ENCODE measurements at places on chromosomes 7 and 10.

DNA sequence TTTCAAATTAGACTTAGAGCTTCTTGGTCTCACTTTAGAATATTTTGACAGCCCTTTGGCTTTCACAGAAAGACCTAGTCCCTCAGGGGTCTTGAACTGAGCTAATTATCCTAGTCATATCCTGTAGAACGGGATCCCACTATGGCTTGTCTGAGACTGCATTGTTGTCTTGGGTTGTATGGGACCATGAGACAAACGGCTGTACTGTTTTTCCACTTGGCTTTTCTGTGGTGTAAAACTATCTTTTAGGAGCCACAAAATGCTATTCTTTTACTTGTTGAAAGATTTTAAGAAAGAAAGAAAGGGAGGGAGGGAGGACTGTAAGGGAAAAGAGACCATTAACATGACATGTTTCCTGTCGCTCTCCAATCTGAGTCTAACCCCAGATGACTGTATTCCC, 432.5 kb downstream of the AUTS2 start:
- DNase-seq, result no peak

- DNase-seq, result no peak
Observed at GRCh38 chr10:132916421-132916841, 25.9 kb downstream of the CFAP46 start.

- no peak for DNase-seq
Observed at GRCh38 chr10:78937800-78938694, 130.7 kb upstream of the ZMIZ1 start.

DNA sequence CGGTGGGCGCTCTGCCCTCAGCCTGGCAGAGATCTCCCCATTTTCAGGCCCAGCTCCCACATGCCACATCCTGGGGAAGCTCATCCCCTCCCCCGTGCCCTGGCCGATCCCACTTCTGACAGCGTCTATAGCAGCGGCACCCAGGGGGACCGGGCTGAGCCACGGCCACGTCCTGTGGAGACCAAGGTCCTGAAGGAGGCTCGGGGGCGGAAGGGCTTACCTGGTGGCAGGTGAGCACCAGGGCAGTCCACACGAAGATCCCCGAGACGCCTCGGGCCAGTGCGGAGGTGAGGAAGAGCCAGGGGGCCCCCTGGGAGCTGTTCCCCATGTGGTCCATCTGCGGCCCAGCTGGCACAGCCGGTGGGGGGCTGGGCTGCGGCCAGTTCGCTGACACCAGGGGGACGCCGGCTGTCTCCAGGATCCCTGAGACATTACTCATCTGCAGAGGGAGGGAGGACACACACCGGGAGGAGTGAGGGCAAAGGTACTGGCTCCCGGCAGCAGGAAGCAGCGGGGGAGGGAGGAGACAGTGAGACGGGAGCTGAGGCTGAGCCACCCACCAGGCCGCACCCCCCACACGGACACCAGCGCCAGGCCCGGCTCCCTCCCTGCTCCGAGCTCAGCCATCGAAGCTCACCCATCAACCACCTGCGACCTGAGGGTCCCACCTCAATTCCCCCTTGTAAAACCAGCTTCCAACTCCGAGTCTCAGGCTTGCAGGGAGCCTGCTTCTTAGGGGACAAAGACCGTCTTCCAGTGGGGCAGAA, 776 bp downstream of the TMEM184A start:
- no peak for DNase-seq

GRCh38 chr10:47276576-47277351, 23.2 kb upstream of the GDF10 start:
- no peak for DNase-seq

DNA sequence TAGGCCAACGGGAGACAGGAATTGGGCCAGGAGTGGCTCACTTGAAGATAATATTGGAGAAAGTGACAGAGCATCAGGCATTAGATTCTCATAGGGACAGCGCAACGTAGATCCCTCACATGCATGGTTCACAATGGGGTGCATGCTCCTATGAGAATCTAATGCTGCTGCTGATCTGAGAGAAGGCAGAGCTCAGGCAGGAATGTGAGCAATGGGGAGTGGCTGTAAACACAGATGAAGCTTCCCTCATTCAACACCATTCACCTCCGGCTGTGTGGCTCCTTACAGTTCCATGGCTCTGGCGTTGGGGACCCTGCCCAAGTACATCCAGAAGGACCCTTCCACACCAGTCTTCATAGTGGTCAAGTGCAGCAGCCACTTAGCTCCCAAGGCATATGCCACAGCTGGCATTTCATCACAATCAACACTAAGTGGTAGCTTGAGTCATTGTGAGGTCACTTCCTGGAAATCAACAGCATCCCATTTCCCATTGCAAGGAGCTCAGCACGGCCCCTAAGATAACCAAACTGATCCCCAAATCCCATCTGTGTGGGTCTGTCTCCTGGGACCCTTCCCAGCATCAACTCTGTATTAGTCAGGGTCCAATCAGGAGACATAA, 174.5 kb downstream of the TPST1 start:
- DNase-seq, result no peak

DNA sequence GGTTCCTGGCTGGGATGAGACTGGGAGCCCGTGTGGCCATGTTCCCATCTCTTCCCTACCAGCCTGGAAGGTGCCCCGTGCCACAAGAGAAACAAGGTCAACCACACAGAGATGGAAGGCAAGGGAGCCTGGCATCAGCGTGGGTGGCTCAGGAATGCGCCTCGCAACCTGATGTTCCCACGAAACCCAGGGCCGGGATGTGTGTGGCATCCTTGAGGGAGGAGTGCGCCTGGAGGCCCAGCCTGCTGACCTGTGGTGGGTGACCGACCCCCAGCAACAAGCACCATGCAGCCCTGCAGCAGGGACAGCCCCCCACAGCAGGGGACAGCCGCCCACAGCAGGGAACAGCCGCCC, 267.2 kb downstream of the ELFN1 start:
- DNase-seq, result no peak

DNA sequence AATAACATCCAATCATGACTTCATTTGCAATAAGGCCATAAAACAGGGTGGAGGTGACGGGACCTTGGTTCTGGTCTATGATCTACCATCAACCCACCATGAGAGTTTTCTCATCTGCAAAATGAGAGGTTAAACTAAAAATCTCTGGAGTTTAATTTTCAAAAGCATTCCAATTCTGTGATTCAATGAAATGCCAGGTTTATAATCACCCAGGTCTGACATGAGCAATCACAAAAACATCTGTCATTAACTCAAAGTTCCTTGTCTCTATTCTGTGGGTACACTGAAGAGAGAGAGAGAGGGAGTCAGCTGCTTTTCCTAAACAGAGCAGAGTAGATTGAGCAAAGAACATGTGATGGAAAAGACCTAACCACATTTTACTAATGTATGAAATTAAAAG, 75.4 kb downstream of the NUDCD3 start:
- DNase-seq, result no peak

- DNase-seq, result peak; percentile 36
Observed at GRCh38 chr7:71633551-71634008, 501.6 kb downstream of the GALNT17 start.

GRCh38 chr7:71801976-71802375, 610.2 kb downstream of the CALN1 start:
- no peak for DNase-seq

DNA sequence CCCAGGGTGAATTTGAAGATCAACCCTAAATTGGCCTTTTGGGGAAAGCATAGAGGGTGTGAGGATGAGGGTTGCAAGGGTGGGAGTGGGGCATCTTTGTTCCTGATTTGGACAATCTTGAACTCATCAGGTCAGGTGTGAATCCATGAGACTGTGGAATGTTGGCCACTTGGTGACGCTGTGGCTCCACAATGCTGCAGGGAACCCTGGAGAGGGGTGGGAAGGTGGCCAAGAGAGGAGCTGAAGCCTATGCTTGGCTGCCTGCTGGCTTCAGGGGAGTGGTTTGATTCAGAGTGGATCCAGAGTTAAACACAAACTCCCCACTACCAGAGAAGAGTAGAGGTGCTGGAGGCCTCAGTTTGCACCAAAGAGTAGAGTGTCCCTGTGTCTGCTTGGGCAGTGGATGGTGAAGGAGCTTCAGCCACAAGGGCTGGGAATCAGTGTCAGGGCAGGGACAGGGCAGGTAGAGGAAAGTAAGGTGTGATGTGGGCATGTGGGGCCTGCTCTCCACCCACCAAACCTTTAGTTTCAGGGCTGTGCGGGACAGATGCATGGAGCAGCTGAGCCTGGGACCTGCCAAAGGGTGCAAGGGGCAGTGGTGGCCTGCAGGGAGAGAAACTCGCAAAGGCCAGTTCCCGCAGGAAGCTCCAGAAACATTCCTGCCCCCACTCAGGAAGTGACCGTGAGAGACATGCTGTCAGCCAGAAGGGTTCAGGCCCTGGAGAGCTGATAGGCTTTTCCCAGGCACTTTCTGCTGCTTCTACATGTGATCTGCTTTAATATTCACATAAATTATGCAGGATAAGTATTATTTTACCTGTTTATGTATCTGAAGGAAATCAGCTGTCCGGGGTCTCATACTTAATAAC, 81.0 kb upstream of the PRSS58 start:
- DNase-seq, result peak; percentile 63

DNA sequence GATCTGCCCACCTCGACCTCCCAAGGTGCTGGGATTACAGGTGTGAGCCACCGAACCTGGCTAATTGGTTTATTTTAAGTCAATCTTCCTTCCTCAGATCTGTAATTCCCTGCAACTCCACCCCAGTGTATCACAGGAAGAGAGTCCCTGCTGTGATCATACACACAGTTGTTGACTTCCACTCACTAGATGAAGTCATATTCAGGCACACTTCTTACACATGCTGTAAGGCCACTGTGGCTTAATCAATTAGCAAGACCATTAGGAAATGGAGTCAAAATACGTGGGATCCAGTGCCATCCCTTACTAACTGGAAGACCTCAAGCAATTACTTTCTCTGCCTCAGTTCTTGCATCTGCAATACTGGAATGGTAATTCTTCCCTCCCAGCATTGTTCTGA, 66.1 kb upstream of the PAX2 start:
- no peak for DNase-seq

GRCh38 chr7:116401711-116402110, 97.8 kb upstream of the CAV2 start:
- no peak for DNase-seq

- no peak for DNase-seq
Observed at GRCh38 chr7:120973849-120974248, 14.7 kb upstream of the CPED1 start.

DNA sequence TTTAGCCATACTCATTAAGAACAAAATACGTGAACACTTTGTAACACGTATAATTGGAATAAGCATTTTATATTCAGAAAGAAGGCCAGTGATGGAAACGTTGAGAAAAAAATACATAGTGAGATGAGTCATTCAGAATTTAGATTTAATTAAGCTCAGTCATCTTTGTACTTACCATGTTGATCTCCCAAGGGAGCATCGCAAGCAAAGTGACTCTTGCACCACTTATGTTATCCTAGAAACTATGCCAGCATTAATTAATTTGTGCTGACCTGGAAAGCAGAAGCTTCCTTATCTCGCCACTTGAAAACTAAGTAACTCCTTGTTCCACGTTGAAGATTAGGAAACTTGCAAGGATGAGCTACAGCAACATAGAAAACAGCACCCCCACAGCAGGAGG, 9.7 kb upstream of the MPP7 start:
- DNase-seq, result no peak

DNA sequence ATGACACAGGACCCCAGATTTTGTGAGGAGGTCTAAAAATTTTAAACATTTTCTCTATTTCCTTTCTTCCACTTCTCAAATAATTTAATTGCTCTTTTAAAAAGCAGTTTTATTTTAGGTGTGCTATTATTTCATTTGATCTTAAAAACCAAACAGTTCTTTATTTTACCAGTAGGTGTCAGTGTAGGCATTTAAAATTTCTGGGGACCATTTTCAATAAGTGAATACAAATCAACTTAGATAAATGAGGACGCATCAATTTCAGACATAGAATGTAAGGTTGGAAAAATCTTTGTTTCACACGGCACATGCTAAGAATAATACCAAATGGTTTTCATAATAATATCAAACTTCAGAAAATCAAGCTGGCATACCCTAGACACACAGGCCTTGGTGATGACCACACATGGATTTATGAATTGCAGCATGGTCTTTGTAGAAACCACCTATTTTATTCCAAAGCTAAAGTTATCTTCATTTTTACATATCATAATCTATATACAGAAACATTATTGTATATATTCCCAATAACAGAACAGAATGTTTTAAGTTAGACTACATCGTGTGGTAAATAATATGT, 127.6 kb upstream of the SLC26A5 start:
- peak; percentile 68 for DNase-seq

DNA sequence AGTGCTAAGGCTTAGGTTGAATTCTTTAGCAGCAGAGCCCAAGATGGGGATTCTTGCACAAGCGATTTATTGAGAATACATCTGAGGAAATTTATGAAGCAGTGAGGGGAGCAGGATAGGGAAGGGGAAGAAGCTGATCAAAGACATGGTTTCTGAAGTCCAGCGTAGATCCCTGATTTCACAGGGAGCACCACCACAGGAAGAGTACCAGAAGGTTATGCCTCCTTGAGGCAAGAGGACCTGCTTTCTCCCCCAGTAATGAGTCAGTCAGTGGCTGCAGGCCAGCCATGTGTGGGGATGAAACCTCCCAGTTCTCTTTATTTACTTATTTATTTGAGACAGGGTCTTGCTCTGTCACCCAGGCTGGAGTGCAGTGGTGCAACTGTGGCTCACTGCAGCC, 35.0 kb upstream of the CBLL1 start:
- no peak for DNase-seq

DNA sequence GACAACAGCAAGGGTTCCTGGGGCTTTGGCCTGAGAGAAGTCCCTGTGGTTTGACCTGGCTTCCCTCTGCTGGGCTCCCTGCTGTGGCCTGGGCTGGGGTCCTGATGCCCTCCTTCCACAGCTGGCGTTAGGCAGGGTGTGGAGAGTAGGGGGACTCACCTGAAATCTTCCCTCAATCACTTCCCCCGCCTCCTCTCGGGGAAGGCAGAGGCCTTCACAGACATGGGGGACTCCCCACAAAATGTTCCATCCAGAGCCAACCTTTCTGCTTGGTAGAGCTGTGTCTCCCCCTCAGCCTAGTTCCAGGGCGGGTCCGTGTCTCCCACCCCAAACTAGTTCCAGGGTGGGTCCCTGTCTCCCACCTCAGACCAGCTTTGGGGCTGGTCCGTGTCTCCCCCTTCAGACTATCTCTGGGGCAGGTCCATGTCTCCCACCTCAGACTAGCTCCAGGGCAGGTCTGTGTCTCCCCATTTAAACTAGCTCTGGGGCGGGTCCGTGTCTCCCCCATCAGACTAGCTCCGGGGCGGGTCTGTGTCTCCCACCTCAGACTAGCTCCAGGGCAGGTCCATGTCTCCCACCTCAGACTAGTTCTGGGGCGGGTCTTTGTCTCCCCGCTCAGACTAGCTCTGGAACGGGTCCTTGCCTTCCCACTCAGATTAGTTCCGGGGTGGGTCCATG, 2.2 kb downstream of the PVRIG start:
- no peak for DNase-seq

DNA sequence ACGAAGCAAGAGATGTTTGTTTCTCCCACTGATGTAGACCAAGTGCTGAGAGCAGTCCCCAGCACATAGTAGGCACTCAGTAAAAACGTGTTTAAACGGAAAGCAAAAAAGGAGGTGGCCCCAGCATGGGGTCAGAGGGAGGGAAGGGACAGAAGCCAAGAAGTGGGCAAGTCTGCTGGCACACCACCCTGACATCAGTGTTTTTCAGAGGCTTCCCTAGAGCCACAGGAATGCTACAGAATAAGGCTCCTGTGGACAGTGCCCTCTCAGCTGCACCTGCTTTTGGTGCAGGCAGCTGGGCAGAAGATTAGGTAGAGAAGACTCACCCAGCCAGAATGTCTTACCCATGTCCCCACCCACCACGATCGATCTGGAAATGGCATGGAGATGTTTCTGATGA, 8.3 kb upstream of the ANKRD1 start:
- DNase-seq, result no peak
